ENCODE measurements at places on chromosomes 5 and 9.
A peak's percentile ranks its signal among the peaks of the same experiment; 100 is the strongest.

GRCh38 chr5:54820346-54821134 lies 164.9 kb downstream of the ESM1 start:
- no peak for DNase-seq

GRCh38 chr5:176732306-176732705 lies 78.1 kb upstream of the UNC5A start:
- DNase-seq: no peak

GRCh38 chr5:1448511-1449011 lies 3.3 kb upstream of the SLC6A3 start:
- DNase-seq: no peak

- DNase-seq: no peak
Measured at GRCh38 chr5:172447646-172448365, 6.5 kb downstream of the SH3PXD2B start.

- peak; percentile 25 for DNase-seq
Measured at GRCh38 chr9:131530546-131530919, 530 bp downstream of the UCK1 start.

- peak; percentile 60 for DNase-seq
Measured at GRCh38 chr9:1366276-1366675, 316.1 kb downstream of the DMRT2 start.

DNA sequence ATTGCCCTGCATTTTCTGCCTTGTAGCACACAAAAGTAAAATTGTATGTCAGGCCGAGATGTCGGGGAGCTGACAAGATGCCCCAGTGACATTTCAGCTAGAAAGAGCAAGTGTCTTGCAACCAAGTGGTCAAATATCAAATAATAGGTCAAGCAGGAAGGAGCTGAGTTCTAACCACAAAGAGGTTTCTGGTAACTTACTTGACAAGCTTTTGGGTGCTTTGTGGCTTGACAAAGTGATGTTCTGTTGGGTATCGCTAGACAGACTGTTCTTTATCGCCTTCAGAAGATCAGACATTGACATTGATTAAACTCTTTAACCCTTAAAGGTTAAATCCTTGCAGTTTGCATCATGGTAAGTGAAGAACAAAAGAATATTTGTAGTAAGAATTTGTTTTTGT lies 419.9 kb downstream of the CCDC171 start:
- no peak for DNase-seq
